AG09309 (cell line): ENCODE measurements at places on chromosomes 2 and 18.
A peak's percentile ranks its signal among the peaks of the same experiment; 100 is the strongest.

DNA sequence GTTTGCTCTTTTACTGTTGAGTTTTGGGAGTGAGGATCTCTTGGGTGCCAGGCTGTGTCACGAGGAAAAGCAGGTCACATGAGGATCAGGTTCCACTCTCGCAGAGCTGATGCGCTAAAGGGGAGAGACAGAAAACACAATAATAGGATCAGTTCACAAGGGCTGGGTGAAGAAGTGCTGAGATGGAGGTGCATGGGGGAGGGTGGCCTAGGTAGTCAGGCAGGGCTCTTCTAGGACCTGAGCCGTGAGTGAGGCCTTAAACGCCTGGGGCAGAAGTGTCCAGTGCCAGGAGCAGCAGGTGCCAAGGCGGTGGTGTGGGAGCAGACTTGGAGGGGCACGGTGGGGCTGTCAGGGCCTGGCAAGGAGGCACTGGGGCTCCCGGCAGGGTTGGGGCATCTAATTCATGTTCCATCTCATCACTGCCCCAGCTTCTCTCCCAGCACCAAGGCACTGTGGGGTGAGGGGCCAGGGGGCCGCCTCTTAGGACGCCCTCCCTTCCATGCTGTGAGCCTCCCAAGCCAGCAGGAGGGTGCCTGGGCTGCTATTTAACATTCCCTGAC is 9.3 kb downstream of the KCNIP3 start:
- DNase-seq: no peak

DNA sequence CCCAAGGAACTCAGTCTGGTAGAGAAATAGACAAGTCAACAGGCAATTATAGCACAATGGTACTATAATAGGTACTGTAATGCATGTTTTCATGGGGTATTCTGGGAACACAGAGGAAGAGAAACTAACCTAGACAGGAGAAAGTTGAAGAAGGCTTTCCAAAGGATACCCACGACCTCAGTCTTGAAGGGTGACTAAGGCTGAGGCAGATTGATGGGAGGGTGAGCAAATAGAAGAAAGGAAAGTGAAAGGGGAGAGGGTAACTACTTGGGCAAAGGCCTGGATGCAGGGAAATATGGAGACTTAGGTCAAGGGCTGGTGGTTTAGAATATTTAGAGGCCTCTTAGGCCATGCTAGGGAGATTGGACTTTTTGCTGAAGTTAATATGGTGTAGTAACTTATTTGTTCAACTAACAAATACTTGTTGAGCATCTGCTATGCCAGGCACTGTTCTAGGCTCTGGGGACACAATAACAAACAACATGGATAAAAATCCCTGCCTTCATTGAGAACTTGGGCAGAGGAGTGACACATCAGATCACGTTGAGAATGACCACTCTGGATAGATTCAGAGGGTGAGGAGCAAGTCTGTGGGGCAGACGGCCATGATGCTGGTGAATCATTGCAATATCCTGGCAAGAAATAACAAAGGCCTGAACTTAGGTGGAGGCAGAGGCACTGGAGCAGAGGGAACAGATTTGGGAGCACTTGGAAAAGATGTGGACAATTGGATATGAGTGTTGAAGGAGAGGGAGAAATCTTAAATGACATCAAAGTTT is 56.4 kb downstream of the PLB1 start:
- DNase-seq: peak; percentile 14

GRCh38 chr2:147389218-147389617 is 455.6 kb upstream of the ACVR2A start:
- DNase-seq: no peak

GRCh38 chr2:43459446-43460173 is 136.2 kb downstream of the THADA start:
- no peak for DNase-seq

GRCh38 chr2:172861098-172861497 is 125.5 kb downstream of the RAPGEF4 start:
- no peak for DNase-seq

GRCh38 chr2:129404000-129404685 is 575.3 kb upstream of the RAB6C start:
- DNase-seq: no peak

DNA sequence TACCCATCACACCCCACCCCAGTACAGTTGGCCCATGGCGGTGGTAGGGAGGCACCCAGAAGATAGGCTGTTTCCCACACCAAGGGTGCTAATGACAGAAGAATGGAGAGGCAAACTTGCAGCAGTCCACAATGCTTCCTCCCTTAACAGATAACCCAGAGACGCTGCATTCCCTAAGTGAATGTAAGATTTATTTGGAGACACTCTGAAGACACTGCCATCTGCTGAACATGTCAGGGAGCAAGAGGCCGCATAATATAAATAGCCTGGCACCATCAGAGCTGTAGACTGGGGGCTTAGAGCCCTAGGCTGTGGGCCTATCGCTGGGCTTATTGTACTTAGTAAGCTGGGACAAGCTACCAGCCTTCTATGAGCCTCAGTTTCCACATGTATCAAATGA is 2.2 kb upstream of the IWS1 start:
- no peak for DNase-seq

DNA sequence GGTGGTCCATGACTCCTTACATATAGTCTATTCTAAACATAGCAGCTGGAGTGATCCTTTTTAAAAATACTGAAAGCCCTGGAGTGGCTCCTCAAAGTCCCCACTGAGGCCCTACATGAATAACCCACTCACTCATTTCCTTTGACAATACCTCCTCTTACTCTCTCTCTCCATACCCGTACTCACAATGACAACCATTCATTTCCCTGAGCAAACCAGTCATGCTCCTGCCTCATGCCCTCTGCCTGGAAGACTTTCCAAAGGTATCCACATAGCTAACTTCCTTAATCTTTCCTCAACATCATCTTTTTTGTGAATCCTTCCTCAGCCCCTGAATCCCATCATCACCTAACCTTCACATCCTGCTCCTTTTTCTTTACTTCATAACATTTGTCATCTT is 102.6 kb downstream of the BAZ2B start:
- DNase-seq: no peak

GRCh38 chr2:133142087-133142486 is 426.2 kb downstream of the NCKAP5 start:
- DNase-seq: no peak

- no peak for DNase-seq
Measured at GRCh38 chr2:141411419-141411818, 719.4 kb downstream of the LRP1B start.

DNA sequence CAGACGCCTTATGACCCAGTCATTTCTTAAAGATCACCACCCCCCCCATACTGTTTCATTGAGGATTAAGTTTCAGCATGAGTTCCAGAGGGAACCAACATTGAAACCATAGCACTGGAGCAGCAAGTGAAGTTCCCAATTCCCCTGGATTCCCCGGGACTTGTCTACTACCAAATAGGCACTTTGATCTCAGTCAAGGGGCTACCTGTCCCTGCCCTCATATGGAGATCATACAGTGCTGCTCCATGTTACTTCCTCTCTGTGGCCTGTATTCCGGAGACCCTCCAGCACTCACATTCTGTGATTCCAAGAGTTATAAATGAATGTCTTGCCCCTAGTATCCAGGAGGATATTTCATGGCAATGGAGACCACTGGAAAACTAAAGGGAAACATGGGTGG is 42.5 kb downstream of the RNF144A start:
- DNase-seq: no peak

- DNase-seq: no peak
Measured at GRCh38 chr2:173869244-173870229, 95.6 kb downstream of the SP3 start.

GRCh38 chr2:222424276-222424728 is at the start of gene SGPP2:
SGPP2 (plus strand) TSS chr2:222424543; CDS start chr2:222424603, 60 bp downstream.
- no peak for DNase-seq

DNA sequence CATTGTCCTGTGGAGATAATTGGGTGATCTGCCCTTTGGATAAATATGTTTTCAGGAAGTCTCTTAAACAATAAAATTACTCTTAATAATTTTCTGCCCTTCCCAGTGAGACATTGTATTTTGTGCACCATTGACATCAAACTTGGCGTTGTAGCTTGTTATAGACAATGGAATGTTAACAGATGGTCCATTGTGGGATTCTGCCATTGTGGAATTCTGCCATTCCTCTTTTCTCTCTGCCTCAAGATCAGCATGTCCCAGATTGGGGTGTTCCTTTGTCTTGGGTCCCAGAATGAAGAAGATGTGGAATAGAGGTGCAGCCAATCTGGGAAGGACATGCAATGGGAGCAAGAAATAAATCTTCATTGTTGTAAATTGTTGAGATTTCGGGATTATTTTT is 15.1 kb upstream of the LDAH start:
- no peak for DNase-seq

- DNase-seq: no peak
Measured at GRCh38 chr2:191740759-191741158, 62.8 kb downstream of the NABP1 start.

- DNase-seq: no peak
Measured at GRCh38 chr2:70703900-70704549, 64.0 kb downstream of the ADD2 start.

- no peak for DNase-seq
Measured at GRCh38 chr2:98245491-98245890, 100.8 kb upstream of the CNGA3 start.

DNA sequence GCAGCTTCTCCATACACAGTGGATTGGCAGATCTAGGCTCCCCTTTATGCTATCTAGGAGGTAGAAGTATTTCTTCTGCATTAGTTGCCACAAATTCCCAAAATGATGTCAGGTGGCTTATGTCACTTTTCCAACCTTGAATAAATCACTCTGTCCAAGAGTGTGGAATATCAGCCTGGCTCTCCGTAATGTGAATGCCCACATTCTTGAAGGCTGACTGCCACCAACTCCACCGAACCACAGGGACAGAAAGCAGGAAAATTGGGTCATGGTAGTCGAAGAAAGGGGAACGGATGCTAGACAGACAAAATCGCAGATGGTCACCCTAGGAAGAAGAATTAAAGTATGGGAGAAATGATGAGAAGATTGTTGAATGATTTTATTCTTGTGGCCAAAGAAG is 624.9 kb upstream of the CDH2 start:
- no peak for DNase-seq

DNA sequence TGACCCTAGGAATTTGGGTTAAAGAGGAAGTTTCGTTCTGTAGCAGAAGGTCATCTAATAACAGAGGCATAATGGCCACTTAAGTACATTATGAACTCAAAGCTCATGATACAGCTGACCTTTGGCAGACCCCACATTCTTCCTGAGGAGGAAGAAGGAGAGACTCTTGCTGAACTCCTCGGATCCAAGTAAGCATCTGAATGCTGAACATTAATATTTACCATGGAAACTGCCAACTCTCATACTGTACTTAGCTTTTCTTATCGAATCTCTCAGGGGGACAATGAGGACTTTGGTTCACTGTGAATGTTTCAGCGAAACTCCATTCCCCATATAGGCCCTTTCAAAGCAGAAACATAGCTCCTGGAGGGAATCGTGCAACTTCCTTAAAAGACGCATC is 781.4 kb upstream of the GYPC start:
- DNase-seq: no peak

- no peak for DNase-seq
Measured at GRCh38 chr2:3557639-3558204, 411 bp downstream of the RNASEH1 start.

DNA sequence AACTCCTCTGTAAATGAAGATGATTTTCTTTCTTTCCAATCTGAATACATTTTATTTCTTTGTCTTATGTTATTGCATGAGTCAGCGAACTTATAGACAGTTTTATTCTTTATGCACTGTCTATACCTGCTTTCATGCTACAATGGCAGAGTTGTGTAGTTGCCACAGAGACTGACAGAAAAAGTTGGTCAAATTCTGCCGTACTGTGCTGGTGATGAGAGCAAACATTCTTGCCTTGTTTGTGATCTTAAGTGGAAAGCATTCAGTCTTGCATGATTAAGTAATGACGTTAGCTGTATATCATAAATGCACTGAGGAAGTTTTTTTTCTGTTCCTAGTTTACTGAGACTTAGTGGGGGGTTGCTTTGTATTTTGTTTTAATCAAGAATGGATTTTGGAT is 32.9 kb downstream of the ZC3H15 start:
- DNase-seq: peak; percentile 46

DNA sequence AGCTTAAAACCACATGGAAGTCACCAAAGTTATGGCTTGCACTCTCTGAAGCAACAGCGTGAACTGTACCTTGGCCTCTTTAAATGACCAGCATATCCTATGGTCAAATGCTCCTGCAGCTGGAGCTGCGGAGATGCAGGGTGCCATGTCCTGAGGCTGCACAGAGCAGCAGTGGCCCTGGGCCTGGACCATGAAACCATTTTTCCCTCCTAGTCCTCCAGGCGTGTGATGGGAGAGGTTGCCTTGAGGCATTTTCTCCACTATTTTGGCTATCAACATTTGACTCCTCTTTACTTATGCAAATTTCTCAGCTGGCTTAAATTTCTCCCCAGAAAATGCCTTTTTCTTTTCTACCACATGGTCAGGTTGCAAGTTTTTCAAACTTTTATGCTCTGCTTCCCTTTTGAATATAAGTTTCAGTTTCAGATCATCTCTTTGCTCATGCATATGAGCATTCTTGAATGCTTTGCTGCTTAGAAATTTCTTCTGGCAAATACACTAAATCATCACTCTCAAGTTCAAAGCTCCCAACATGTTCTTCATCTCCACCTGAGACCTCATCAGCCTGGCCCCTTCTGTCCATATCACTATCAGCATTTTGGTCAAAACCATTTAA is 82.9 kb upstream of the TMEFF2 start:
- DNase-seq: no peak

GRCh38 chr2:12930391-12930790 is 213.7 kb downstream of the TRIB2 start:
- peak; percentile 56 for DNase-seq

- no peak for DNase-seq
Measured at GRCh38 chr2:30652271-30652915, 154.9 kb downstream of the CAPN13 start.

GRCh38 chr2:188042412-188042811 is 249.3 kb upstream of the GULP1 start:
- no peak for DNase-seq

- no peak for DNase-seq
Measured at GRCh38 chr2:218081063-218081462, 12.0 kb downstream of the RUFY4 start.

DNA sequence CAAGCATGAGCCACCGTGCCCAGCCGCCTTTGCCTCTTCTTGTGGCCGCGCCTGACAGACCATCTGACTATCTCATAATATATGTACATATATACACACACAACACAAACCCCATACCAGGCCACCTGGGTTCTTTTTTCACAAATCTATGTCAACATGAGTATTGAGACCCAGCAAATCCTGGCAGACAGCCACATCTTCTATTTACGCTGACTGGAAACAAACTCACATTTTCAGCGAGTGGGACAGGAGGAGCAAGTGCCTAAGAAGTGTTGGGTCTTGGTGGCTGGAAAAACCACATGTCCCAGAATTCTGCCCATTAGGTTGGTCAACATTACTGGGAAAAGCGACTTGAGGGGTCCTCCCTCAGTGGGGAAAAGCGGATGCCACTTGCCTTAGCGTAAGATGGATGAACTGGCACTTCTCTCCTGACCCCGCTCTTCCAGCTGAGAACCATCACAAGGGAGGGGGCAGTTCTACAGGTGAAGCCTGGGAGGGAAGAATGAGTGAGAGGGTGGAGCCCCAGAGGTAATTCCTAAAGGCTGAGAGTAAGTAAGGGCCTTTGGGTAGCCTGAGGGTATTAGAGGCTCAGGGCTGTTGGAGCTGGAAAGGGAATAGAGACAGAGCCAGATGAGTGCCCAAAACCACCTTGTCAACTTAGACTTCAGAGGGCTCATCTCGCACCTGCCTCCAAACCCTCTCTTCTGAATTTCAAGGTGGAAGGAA is 1.9 kb downstream of the SCYGR3 start:
- no peak for DNase-seq
